ENCODE measurements at places on chromosomes 16 and 17.

- no peak for DNase-seq
These were observed 80.6 kb downstream of the CA4 start for GRCh38 chr17:60230358-60230757.

DNA sequence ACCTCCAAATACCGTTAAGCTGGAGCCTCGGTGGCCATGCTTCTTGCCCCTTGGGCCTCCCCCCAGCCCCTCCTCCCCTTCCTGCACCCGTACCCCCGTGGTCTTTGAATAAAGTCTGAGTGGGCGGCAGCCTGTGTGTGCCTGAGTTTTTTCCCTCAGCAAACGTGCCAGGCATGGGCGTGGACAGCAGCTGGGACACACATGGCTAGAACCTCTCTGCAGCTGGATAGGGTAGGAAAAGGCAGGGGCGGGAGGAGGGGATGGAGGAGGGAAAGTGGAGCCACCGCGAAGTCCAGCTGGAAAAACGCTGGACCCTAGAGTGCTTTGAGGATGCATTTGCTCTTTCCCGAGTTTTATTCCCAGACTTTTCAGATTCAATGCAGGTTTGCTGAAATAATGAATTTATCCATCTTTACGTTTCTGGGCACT, 928 bp downstream of the HBA1 start:
- no peak for DNase-seq

- DNase-seq, result no peak
These were observed 14.1 kb upstream of the NUDT16L1 start for GRCh38 chr16:4679156-4679849.

DNA sequence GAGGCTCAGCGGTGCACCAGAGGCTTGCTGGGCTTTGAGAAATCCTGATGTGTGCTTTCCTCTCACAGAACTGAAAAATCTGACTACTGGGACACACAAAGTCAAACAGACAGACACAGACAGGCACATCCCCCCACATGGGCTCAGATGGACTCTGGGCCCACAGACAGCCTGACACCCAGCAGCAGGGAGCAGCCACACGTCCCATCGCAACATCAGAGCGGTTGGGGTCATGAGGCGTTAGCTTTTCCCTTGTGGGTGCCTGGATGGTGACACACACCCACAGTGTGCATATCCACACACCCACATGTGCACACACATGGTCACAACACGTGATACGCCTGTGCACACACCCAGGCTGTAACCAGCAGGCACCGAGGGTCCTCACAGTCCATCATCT, 6.3 kb downstream of the SPNS3 start:
- no peak for DNase-seq

GRCh38 chr17:30600060-30600829, 123.0 kb downstream of the GOSR1 start:
- DNase-seq, result peak; percentile 74

DNA sequence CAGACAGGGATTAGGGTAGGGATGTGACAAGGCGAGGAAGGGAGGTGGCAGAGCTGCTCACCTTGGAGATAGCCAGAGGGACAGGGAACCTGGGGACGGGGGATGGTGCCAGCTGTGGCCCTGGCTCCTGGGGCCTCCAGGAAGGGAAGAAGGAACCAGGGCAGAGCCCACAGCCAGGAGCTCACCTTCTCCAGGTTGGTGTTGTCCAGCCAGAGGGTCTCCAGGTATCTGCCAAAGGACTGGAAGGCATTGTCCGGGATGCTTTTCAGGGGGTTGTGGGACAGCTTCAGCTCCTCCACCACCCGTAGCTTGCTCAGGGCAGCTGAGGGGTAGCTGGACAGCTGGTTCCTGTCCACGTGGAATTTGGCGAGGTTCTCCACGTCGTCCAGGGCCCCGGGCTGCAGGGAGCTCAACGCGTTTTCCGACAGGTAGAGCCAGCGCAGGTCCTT, 801 bp downstream of the CHAD start:
- DNase-seq, result no peak

GRCh38 chr16:88839745-88840599, 16.8 kb downstream of the GALNS start:
- DNase-seq, result no peak

DNA sequence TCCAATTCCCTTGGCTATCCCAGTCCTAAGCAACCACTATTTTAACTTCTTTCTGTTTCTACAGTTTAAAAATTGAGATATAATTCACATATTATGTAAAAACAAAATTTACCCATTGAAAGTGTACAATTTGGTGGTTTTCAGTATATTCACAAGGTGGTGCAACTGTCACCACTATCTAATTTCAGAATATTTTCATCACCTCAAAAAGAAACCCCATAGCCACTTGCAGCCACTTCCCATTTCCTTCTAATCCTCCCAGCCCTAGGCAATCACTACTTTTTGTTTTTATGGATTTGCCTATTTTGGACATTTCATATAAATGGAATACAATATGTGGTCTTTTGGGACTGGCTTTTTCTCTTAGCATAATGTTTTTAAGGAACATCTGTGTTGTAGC, 36.1 kb upstream of the NACA2 start:
- DNase-seq, result no peak

Data from HAP-1 (cell line).